ENCODE measurements at places on chromosomes 4 and X.

- no peak for DNase-seq
Observed at GRCh38 chr4:75385106-75385505, 129.1 kb downstream of the RCHY1 start.

DNA sequence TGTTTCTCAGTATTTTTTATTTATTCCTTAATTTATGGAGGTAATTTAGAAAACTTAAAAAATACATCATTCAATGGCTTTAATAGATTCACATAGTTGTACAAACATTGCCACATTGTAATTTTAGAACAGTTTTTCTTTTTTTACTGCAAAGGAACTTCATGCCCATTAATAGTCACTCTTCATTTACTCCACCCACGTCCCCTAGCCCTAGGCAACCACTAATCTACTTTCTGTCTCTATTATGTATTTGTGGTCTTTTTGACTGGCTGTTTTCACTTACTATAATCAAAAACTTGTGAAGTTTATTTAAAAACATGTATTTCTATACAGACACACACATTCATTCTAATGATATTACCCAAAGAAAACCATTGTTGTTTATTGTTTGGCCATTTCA is 664.8 kb downstream of the GRID2 start:
- no peak for DNase-seq

DNA sequence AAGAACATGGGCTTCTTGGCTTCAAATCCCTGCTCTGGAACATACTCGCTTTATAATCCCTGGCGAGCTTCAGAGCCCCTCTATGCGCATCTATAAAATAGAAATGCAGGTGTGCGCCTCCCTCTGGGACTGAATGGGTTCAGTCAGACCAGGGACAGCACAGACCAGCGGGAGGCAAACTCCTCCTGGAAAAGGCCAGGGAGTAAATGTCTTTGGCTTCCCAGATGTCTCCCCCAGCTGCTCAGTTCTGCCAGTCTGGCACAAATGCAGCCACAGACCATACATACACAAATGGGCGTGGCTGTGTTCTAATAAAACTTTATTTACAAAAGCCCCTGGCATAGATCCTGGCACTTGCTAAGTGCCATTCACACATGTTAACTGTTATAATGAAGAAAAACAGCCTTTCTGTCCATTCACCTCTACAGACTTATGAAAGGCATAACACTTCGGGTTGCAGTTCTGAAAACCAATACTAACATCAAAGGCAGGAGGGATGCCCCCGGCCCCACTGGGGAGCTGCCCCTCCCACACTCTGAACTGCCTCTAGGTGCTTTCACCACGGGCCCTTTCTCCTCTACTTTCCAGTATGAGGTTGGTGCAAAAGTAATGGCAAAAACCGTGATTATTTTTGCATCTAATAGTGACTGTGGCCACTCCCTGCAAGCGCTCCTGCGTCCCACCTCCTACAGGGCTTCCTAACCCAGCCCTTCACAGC is 4.6 kb downstream of the JAKMIP1 start:
- DNase-seq, result no peak

DNA sequence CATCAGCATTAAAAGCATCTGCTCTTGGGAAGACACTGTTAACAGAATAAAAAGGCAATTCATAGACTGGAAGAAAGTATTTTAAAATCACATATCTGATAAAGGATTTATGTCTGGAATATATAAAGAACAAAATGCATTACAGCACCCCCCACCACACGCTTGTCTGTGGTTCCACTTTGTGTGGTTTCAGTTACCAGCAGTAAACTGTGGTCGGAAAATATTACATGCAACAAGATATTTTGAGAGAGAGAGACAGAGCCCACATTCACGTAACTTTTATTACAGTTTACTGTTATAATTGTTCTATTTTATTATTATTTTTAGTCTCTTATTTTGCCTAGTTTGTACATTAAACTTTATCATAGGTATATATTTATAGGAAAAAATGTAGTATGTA is 21.2 kb upstream of the PDE6B start:
- no peak for DNase-seq

- DNase-seq, result no peak
Observed at GRCh38 chr4:3317011-3317655, 24.3 kb downstream of the RGS12 start.

DNA sequence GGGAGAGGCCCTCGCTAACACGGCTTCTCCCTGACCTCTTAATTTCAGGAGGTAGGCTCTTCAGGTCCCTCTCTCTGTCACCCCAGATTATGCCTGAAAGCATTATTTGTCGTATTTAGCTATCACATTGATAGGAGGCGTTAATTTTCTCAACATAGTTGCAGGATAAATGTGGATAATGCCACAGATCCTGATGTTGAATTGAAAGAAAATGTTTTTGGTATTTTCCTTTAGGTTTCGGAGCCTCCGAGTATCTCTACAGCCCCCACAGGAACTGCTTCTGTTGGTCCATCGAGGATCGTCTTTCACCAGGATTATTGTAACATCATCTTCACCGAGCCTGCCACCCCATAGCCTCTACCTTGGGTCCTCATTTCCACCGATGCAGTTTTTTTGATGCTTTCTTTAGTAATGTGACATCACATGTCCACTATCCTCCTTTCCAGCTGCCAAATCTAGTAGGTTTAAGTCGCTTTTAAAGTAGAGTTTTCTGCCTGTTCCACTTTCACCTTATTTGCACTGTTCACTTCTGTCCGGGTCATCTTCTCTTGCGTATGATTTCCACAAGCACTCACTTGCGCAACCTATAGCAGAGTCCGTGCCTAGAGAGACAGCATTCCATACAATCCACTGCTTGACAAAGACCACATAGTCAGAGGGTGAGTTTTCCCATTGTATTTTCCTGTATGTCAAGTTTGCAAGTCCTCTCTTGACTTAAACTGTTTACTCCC is 665 bp downstream of the TIGD2 start:
- no peak for DNase-seq

DNA sequence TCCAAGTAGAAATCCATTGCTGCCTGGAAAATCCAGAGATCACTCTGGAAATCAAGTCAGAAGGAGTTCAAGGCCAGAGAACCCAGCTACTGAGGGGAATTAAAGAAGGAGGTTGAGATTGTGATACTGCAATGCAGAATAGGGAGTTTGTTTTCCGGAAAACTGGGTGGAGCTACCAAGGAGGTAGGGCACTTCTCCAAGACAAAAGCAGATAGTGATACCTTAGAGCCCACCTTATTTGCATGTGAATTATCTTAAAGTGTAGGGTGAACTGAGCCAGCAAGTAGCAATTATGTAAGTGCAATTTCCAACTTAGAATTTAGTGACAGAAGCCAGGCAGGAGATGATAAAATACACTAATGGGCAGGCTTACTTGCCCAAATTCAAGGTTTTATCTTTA is 178.9 kb downstream of the MID1 start:
- DNase-seq, result no peak

GRCh38 chr4:137905930-137906329 is 336.2 kb downstream of the SLC7A11 start:
- DNase-seq, result no peak

- no peak for DNase-seq
Observed at GRCh38 chr4:19531906-19532848, 719.5 kb upstream of the SLIT2 start.

DNA sequence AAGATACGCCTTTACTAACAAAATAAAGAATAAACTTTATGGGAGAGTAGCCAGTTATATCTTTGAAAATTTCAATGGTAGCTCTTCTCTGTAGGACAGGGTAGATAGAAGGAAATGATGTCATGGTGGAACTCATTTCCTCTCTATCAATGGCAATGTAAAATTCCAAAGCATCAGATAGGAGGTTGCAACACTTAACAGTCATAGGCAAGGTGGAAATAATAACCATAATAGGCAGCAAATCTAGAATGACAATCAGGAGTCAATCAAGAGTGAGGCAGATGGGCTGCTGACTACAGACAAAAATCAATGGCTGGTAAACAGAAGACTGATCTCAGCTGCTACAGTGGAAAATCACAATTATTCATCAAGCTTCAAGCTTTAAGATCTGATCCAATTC is 53.9 kb upstream of the TET2 start:
- no peak for DNase-seq

GRCh38 chr4:37540486-37540885 is 145.7 kb downstream of the RELL1 start:
- DNase-seq, result no peak

- no peak for DNase-seq
Observed at GRCh38 chr4:92234393-92235176, 69.2 kb upstream of the GRID2 start.

GRCh38 chr4:152099981-152100378 is 339.2 kb upstream of the GATB start:
- no peak for DNase-seq

GRCh38 chrX:49171752-49172279 is at the start of gene PLP2:
TSS of gene PLP2 (plus strand) at chrX:49171898. CDS start at chrX:49172001, 103 bp downstream.
- DNase-seq, result no peak

GRCh38 chr4:114257501-114257900 is 278.1 kb upstream of the ARSJ start:
- no peak for DNase-seq

- DNase-seq, result peak; percentile 0
Observed at GRCh38 chrX:35890699-35891098, 28.8 kb upstream of the CFAP47 start.

- no peak for DNase-seq
Observed at GRCh38 chrX:29229802-29230201, 642.6 kb downstream of the IL1RAPL1 start.

GRCh38 chrX:46260499-46260898 is 284.7 kb downstream of the ZNF674 start:
- no peak for DNase-seq

GRCh38 chrX:18984381-18985185 is 669 bp upstream of the PHKA2 start:
- peak; percentile 22 for DNase-seq
